ENCODE measurements at places on chromosomes 1 and 21.

DNA sequence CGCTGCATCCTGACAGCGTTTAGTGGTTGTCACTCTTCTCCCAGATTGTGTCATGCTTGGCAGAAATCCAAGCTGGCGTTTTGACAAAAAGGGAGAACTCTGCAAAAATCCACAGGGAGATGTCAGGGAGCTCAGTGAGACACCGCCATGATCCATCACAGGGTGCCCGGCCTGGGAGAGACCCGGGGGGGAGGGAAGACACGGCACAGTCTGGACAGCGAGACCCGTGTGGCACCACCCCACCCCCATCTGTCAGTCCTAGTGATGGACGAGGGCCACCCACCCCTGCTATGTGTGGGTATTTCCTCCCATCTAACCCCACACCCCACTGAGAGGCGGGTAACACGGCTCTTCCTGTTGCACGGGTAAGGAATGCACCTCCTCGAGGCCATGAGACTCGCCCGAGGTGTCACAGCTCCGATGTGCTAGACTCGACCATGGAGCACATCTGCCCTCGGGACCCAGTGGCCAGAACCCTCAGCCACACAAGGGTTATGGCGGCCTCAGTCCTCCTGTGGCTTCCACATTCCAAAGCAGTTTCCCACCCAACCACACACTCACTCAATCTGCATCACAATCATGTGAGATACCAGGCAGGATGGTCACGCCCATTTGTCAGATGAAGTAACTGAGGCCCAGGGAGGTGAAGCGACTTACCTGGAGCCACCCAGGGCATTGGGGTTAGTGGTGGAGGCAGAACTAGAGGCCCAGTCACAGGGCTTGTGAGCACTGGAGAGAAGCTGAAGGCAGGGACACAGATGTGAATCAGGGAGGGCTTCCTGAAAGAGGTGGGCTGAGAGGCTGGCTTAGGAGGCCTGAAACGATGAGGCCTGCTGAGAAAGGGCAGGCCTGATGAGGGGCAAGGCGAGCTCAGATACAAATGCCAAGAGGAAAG is 688.5 kb downstream of the MATN1 start:
- DNase-seq, result no peak

- DNase-seq, result no peak
Measured at GRCh38 chr1:241411056-241411775, 54.2 kb upstream of the RGS7 start.

DNA sequence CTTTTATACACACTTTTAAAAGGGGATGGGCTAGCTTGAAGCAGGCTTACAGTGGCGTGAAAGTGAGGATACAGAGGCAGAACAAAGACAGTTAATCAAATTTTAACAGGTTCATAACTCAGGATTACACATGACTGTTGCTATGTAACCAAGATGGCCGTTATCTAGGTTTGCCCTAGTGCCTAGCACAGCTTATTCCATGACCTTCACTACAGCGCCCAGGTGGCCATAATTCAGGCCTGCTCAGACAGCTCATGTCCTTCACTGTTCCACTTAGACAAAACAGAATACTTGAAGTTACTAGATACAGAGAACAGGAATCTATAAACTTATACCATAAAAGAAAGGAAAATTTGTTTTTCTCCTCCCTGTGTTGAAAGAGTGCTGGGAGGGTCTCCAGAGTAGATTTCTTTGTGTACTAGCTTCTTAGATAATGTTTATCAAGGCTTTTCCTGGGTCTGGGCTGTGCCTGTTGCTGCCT is 6.2 kb upstream of the SPRR2F start:
- DNase-seq, result no peak

- DNase-seq, result no peak
Measured at GRCh38 chr1:196494766-196495165, 113.5 kb downstream of the KCNT2 start.

GRCh38 chr1:179815641-179816040 is 62.0 kb downstream of the TOR1AIP2 start:
- DNase-seq, result no peak

DNA sequence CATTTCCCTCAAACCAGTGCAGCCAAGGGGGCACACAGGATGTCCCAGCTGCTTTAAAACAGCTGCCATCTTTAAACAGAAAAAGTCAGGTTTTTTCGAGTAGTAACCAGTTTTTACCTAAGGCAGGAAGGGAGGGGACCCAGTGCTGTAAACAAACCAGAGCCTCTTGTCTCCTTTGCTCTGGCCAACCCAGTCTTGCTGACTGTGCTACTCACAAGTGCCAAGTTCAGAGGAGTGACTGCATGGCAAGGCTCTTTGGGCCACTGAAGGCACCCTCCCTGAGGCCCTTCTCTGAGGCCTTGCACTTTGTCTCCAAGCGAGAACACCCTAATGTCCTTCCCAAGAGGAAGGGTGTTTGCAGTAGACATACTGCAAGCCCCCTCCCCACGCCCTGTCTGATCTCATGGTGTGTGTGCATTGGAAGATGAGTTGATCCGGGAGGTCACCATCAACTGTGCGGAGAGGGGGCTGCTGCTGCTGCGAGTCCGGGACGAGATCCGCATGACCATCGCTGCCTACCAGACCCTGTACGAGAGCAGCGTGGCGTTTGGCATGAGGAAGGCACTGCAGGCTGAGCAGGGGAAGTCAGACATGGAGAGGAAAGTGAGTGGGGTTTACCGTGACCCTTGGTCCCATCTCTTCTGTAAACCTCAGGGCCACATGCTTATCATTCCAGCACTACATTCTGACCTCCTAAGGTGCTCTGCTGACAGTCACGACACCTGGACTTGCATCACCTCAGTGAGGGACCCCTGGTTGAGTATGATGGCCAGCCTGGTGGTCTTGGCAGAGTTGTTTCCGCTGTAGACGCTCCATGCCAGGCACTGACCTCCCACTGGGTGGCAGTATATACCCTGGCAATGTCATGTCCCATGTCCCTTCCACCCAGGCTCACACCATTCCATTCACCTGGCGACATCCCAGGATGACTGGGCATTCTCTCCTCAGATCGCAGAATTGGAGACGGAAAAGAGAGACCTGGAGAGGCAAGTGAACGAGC is 4.7 kb downstream of the DNALI1 start:
- DNase-seq, result no peak

DNA sequence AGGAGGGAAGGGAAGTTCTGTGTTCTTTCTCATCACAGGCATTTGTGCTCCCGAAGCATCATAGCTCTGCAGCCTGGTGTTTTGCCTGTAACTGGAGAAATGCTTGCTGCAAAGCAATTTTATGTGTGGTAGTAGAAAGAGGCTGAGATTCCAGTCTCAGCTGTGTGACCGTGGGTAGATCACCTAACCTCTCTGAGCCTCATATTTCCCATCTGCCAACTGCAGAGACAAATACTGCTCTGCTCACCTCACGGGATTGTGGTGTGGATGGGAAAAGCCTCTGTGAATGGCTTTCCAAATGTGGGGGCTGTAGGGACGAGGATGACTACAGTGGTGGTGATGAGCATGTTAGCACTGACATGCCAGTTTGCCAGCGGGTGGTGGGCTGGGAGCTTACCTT is 84.0 kb downstream of the MDM4 start:
- no peak for DNase-seq

DNA sequence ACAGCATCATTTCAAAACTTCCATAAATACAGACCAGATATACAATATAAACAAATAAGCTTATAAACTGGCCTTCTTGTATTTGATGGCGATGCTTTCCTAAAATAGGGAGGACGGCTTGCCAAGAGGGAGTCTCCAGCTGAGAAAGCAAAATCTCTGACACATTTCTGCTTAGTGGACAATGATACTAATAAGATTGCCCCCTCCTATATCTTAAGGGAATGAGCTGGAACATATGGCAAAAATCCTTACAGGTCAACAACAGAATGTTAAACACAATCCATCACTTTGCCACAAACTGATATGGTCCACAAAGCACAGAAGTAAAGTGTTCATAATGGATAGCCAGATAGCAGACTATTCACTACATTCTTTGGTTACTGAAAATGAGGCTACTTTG is 7.1 kb upstream of the GADD45A start:
- no peak for DNase-seq

DNA sequence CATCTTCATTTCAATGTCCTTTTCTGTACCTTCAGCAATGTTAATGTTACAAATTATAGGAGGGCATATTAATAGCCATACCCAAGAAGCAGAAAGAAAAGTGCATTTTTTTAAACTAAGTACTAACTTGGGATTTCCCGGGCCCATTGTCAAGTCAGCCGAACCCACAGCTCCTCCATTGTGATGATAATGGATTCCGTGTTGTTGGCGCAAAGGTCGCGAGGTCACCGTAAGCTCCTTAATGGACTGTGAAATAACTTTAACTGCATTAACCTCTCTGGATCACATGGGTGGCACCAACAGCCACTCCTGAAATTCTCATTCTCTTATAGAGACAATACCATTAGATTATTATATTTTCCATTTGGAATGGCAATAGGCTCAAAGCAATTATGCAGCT is 250.6 kb upstream of the RRP15 start:
- DNase-seq, result no peak

DNA sequence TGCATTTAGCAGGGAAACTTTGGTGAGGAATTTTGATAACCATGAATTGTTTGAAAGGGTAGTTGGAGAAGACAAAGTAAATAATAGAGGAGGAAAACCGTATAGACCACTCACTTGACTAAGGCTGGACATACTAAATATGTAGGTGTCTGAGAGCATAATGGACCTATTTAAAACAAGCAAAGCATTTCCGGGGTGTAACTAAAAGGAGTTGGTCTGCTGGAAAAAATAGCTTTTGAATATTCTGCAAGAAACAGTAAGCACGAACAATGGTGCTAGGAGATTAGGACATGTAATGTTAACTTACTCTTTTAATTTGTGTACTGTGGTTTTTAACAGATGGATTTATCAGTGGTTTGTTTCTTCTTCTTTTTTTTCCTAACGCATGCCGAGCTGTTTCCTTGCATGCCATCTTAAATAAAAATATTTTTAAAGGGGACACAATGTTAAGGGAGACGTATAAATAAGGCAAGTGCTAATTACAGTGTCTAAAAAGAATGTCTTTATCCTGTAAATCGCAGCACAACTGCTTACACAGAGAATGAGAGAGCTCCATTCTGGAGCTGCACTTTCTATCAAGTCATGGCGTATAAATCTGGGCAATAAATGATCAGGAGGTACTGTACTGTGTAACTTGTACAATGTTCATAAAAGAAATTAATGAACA is 492.1 kb downstream of the LMO4 start:
- no peak for DNase-seq

- DNase-seq, result no peak
Measured at GRCh38 chr1:226846786-226847185, 23.6 kb upstream of the PSEN2 start.

GRCh38 chr1:25520446-25521061 is 22.9 kb upstream of the LDLRAP1 start:
- no peak for DNase-seq

DNA sequence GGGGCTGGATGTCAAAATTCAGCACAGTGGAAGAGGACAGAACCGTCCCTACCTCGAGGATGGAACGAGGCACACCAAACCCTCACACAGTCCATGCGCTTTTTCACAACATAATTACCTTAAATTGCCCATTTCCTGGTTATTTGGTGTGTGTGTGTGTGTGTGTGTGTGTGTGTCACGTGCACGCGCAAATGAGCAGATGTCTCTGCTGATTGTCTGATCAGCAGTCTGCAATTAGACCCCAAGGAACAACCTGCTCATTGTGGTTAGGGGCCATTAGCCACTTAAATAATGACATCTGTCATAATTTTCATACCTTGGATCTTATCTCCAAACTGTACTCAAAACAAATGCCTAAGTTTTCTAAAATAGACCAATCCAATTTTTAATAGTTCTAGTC is 23.2 kb downstream of the AVPR1B start:
- no peak for DNase-seq

DNA sequence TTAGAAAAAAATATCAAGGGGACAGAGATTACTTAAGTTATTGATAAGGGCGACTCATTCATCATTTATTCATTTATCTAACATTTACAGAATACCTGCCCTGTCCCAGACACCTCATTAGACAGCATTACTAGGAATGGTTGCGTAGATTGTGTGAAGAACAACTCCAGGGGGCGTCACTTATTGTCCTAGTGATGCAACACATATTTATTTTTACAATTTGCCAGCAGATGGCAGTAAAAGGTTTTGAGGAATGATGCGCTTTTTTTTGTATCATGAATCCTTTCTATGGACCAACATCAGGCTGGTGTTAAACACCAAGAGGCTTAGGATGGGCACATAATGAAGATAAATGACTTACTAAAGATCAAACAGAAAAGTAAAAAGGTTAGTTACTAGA is 5.5 kb downstream of the NCAM2 start:
- no peak for DNase-seq

DNA sequence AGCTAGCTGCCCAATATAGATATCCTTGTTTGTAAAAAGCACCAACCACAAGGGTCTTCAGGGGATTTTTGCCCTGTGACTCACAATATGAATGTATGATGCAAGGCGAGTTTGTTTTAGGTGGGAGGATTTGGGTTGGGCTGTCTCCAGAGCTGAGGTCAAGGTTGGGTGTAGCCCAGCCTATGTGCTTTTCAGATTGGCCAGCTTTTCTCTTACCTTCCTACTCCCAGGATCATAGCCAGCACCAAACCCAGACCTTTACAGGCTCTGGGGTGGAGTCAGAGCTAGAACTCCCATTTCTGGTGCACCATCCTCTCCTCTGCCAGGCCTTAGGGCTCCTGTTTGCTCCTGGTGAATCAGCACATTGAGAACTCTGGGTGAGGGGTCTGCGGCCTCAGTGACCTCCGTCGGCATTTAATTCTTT is 55.6 kb upstream of the GCLM start:
- no peak for DNase-seq
